ENCODE measurements at places on chromosomes 5 and 9.

DNA sequence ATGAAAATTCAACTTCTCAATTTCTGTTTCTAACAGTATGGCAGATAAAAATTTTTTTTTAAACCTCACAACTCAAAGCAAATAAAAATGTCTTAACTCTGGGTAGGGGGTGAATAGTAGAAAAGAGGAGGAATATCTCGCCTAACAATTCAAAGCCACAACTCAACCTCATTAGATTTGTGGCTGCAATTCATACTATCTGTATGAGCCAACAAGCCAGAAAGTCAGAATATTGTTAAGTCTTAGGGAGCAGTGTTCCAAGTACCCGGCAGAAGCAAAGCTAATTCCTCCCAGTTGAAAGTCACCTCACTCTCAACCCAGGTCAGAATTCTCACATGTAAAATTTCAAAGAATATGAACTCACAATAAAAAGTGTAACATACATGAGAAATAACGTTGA, 15.0 kb downstream of the PJA2 start:
- no peak for DNase-seq

DNA sequence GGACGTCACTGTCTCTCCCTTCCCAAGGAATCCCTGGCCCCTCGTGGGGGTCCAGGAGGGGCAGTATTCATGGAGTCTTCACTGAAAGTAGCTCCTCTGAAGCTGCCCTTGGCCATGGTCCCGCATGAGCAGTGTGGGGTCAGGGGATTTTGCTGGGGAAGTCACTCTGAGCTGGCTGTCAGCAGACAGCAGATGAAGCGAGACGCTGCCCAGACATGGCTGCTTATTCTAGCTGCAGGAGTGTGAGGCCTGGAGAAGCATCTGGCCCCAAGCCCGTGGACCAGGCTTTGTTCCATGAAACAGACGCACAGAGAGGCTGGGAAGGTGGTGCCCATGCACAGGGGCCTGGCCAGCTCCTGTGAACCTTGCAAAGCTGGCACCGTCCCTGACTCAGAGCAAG, 21.5 kb upstream of the ASS1 start:
- DNase-seq: peak; percentile 61

DNA sequence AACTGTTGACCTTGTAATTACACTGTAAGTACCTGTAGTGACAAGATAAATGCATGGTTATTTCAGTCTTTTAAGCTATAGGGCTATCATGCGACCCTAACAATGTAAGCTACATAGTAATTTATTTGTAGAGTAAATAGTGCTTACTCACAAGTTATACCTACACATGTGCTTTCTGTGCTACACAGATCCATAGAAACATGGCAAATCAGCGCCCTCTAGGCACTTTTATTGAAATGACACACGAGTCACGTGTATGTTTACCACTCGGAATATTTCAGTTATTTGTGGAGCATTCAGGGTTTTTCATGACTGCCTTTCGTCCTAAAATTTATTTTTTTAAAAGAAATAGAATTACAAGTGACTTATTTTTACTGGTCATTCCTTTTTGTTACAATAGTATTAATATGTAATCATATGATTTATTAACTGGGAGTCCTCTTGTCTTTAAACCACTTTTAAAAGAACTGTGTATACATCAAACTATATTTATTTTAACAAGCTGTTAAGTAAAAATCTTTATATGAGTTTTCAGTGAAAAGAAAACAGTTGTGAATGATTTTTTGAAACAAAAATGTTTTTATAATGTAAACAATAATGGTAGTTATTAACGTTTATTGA, 1242.3 kb upstream of the WWC1 start:
- peak; percentile 44 for DNase-seq

GRCh38 chr5:34833976-34834793, 4.8 kb upstream of the TTC23L start:
- DNase-seq: no peak

DNA sequence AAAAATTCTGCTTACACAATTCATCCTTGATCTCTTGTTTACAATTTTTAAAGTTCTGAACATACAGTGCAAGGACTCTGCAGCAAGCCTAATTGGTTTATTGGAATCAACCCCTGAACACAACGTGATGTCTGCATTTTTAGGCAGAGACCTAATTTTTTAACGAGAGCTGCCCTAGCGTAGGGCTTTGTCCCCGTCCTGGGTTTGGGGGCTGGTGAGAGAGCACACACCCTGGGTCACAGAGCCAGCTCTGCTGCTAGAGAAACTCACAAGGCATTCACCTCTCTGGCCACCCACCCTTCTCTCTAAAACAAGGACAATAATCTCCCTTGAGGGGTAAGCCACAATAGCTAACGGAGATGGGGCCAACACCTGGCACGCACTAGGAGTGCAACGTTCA, 28.2 kb downstream of the SH3PXD2B start:
- DNase-seq: no peak

DNA sequence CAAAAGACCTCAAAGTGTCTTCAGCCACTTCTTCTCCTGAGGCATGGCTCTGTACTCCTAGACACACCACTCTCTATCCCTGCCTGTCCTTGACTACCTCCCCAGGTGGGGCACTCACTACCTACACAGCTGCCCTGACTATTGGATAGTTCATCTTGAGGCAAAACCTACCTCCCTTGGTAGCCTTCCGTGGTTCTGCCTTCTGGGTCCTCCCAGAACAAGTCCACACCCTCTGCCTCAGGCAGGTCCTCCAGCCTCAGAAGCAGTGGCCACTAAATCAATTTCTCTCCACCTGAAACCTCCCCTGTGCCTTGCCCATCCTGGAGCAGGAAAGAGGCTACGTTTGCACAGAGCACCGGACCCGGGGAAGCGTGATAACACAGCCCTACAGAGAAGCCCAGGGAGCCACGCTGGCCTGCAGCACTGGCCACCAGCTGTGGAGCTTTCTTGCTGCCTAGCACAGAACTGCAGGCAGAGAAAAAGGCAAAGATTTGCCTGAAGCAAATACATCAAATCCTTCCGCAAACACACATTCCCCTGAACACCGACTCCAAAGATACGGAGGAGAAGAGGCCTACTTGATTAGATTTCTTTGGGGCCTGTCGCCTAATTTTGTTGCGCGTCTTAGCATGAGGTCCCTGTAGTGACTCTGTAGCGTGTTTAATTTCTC, 141.8 kb downstream of the C9orf50 start:
- no peak for DNase-seq

- no peak for DNase-seq
Observed at GRCh38 chr9:137588311-137588710, 2.0 kb downstream of the ZMYND19 start.

DNA sequence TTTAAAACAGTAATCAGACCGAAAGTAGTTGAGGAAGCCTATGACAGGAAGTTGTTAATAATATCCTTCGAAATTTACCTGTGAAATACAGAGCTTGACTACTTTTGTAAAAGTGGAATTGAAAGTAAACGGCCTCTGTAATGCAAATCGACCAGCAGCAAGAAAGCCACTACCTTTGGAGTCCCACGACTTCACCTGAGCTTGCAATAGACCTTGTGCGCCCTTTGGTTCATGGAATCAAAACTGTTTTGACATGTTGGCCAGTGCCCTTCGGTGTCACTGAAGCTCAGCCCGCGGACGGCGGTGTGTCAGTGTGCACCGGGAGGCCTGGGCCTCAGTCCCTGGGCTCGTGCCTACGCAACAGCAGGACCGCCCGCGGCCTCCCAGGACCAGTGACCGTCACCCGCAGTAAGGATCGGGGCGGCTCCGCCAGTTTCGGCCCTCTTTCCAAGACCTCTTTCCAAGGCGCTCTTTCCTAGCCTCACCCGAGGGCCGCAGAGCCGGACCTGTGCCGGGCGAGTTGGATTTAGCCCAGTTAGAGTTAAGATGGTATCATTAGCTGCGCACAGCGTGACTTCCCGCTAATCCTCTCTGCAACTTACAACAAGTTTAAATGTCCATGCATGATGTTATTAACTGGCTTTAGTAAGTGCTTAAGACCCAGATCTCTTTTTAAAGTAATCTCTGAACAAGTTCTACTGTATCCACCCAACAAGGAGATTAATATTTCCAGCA, 223.3 kb downstream of the MEF2C start:
- no peak for DNase-seq

Data from NCI-H1694 (cell line).